Right lobe of liver (tissue), 6 donors: ENCODE measurements at places on chromosomes 7 and 10.
A peak's percentile ranks its signal among the peaks of the same experiment; 100 is the strongest.

DNA sequence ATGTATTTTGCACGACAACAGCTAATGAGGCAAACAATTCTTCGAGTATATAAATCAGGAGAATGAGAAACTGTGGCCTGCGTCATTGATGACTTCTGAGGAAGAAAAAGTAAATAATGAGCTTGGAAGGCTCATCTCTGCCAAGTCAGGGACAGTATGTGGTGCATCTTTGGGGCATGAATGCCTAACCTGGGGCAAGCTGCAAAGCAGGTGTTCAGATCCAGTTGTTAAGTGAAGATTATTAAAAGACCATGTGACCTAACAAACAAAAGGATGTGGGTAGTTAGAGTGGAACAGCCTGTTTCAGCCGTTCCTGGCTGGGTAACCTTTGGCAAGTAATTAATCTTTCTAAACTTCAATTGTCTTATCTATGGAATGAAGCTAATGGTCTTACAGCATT, 93.0 kb downstream of the LYZL2 start:
- DNase-seq: no peak

GRCh38 chr7:34338961-34339526, 319.0 kb upstream of the NPSR1 start:
- no peak for DNase-seq

DNA sequence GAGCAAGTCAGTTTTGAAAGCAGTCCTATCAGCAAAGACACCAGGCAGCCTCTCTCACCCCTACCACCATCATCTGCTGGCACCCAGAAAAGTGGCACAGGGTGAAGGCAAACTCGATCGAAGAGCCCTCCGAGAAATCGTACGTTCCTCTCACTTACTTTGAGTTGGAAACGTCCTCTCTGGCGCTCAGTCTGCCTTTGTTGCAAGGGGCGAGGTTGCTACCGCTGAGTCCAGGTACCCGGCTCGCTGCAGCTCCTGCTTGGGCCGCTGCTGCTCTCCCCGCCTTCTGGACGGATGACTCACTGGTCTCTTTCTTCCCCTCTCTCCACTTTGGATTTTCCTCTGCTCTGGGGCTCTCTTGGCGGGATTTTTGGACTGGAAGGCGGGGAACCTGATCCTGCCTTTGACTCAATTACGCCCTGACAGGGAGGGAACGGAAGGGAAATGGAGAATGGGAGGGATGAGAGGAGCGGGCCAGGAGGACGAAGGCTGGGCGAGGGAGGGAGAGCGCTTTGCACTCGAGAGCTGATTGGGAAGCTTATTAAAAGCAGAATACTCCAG, at the start of gene PTN:
PTN (minus strand) TSS at position 453 of the 561 bp plus-strand sequence. CDS start 88,760 bp downstream, outside the sequence.
- peak; percentile 22 for DNase-seq

GRCh38 chr10:35451151-35452016, 115.1 kb downstream of the CCNY start:
- peak; percentile 54 for DNase-seq

DNA sequence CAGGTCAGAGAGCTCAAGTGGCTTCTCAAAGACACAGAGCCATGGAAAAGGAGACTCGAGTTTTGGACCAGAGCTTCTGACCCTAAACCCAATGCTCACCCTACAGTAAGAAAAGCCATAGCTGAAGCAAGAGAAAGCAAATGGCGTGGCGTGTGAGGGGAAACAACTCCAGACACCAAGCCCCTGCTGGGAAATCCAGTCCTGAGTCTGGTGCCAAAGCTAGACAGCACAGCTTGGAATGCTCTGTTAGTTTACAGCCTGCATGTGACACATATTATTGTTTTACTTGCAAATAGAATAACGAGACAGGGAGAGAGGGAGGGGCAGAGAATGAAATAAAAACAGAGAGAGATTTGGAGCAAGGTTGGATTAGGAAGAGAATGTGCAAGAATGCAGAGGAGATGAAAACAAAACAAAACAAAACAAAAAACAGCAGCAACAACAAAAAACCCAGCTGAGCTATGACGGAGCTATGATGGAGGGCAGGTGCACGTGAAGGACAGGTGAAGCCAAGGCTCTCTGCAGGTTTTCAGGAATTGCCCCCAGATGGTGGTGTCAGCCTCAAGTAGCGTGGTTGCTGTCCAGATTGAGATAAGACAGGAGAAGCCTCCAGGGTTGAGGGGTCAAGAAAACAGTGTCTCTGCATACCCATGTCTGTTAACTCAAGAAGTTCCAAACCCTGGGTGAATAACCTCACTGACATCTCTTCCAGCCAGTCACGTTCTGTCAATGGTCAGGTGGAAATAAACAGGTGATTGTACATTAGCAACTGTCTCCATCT, 69.7 kb upstream of the LRRC18 start:
- DNase-seq: no peak

GRCh38 chr7:33354201-33354600, 224.8 kb downstream of the BBS9 start:
- DNase-seq: no peak
